ENCODE measurements at places on chromosomes 5 and 9.

- DNase-seq, result no peak
Measured at GRCh38 chr9:115456515-115456914, 338.6 kb upstream of the TNC start.

GRCh38 chr9:108142504-108143201 lies 653.1 kb upstream of the KLF4 start:
- DNase-seq, result no peak

GRCh38 chr9:98460704-98461103 lies 205.3 kb upstream of the TBC1D2 start:
- DNase-seq, result no peak

DNA sequence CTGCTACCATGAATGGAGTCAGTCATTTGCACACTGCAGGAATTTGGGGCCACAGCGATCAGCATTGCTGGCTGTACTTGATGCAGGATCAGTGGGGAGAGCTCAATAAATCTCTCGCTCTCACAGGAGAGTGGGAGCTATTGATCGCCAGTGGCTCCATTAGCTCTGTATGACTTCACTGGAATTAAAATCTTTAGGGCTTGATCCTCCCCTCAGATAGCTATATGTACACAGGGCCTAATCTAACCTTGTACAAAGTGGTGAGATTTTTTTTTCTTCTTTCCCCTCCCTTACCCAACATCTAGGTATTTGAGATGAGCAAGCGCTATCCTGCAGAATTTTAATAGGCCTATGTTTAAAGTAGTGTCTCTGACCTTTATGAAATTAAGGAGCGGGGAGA lies 84.9 kb downstream of the IZUMO3 start:
- no peak for DNase-seq

DNA sequence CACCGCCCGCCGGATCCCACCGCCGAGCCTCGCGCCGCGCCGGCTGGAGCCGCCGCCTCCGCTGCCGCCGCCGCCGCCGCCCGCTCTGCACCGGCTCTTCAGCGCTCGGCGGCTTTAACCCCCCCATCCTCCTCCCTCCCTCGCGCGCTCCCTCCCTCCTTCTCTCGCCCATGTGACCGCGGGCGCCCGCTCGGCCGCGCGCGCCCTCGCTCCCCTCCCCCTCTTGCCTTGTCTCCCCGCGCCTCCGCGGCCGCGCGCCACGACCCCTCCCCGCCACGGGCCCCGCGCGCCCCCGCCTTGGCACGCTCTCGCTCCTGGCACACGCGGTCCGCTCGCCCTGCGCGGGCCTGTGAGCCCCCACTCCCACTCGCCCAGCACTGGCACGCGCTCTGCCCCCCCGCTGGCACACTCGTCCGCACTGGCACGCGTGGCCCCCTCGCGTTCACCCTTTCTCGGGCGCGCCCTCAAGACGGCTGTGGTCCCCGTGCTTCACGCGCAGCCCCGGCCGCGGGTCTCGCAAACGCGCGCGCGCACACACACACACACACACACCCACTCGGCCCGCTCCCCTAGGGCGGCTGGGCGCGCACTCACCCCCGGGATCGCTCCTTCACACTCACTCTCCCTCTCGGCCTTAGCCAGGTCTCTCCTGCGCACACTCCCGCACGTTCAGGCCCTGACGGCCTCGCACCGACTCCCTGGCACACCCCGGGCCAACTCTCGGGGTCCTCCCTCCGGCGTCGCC lies at the start of gene CNTFR:
Gene CNTFR (minus strand): TSS at position 89 of the 745 bp plus-strand sequence. CDS start 20,743 bp downstream, outside the sequence.
- DNase-seq, result no peak

GRCh38 chr5:1511048-1511447 lies 12.7 kb downstream of the LPCAT1 start:
- DNase-seq, result no peak

- DNase-seq, result no peak
Measured at GRCh38 chr5:98333921-98334320, 439.5 kb upstream of the RGMB start.

DNA sequence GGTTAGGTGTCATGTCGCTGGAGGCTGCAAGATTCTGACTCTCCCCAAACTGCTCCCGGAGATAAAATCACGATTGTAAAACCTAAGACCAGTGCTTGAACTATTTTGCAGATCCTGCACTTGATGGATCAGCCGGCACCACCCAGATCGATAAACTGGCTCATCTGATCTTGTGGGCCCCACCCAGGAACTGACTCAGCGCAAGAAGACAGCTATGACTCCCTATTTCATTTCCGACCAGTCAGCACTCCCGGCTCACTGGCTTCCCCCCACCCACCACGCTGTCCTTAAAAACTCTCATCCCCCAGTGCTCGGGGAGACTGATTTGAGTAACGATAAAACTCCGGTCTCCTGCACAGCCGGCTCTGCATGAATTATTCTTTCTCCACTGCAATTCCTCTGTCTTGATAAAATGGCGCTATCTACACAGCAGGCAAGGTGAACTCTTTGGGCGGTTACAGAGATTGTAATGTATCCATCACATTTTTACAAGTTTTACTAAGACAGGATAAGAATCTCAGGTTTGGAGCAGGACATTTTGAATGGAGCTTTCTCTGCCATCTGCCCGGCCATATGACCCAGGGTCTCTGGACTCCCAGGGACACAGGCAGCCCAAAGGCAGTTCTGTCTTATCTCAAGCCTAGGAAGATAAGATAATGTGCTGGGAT lies 10.6 kb upstream of the PPP1R26 start:
- peak; percentile 86 for DNase-seq

DNA sequence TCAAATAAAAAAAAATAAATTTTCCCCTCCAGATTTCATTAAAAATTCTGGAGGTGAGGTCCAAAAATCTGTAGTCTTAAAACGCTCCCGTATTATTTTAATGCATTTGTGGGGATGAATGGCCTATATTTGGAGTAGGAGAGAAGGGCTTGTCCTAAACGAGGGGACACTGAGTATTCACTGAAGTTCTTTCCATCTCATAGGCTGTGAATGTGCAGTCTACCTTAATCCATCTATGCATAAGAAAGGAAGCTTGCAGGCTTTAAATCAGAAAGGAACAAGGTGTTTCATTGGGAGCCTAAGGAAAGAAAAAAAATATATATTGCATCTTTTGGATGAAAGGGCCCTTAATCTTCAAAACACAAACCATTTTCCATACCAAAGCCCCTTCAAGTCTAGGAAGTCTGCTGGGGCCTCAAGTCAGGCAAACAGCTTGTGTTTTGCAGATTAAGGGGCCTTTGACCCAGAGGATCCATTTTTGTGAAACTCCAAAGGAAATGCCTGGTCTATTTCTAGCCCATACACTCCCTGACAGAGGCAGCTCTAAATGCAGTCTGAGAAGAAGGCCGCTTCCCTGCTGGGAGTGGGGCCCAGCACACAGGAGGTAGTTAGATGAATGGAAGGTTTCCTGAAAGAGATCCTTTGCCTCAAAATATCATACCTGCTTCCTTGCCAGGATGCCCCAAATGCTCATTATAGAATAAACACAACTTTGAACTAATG lies 35.6 kb downstream of the BRINP1 start:
- DNase-seq, result no peak

DNA sequence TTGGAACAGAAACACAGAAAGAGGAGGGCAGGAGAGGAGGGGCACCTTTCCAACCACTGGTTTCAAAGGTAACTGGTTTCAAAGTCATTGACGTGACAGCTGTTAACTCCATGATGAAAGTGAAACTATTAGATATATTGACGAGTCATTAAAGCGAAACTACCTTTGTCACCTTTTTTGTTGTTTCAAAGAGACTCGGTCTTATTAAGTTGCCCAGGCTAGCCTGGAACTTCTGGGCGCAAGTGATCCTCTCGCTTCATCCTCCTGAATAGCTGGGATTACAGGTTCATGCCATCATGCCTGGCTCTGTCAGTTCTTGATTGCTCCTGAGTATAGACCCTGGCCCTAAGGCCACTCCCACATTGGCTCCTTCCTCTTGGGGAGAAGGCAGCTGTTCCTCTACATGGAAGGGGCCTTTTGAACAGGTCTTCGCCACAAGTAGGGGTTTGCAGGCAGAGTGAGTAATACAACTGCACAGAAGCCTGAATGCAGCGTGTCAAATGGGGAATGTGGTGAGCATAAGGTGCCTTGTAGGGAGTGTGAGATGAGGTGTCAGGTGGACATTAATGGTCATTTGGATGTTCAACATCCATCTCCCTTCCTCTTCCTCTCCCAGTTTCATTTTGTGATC lies 3.4 kb upstream of the F12 start:
- DNase-seq, result peak; percentile 18

DNA sequence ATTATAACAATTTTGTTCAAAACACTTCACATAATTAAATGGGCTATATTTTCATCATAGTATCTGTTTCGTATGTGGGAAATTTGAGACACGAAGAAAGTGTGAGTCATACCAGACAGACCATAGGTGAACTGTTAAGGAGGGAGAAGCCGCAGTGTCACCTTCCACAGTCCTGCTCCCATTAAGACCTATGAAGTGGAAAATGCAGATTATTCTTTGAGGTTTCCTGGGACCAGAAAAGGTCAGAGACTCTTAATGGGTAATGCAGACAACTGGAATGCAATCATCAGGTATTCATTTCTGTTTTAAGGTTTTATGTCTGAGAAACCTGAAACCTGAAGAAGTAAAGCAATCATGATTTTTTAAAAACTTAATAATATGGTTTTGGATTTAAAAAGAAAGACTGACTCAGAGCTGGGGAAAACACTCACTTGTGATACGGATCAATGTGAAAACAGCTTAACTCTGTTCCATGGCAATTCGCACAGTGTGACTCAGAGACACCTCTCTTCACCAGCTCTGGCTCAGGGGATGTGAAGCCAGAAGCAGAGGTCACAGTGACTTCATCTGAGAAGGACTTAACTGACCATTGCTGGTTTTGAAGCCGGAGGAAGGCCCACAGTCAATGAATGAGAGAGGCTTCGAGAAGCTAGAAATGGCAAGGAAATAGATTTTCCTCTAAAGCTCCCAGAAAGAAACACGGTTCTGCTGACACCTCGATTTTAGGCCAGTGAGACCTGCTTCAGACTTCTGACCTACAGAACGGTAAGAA lies 17.2 kb upstream of the GCNT1 start:
- peak; percentile 81 for DNase-seq

DNA sequence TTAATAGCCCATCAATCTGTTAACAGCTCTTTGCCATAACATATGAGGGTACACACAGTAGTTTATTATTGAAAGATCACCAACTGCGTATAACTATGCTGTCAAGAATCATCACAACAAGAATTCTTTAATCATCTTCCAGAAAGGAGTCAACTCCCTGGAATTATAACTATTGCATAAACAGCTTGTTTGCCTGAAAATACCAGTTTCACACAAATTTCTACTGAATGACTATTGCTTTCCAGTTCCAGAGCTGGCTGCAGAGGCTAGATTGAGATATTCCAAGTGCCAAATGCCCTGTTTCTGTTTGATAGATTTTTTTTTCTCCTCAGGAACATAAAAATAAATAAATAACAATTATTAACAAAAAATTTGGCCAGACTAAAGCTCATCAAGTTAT lies 444.7 kb downstream of the TLE1 start:
- no peak for DNase-seq

- no peak for DNase-seq
Measured at GRCh38 chr9:137273095-137273490, 4.4 kb upstream of the TOR4A start.

GRCh38 chr5:73263001-73263710 lies 90.2 kb downstream of the TMEM174 start:
- no peak for DNase-seq

- DNase-seq, result no peak
Measured at GRCh38 chr5:95237324-95237723, 47.6 kb downstream of the MCTP1 start.

GRCh38 chr5:108924457-108924961 lies 176.8 kb downstream of the FER start:
- DNase-seq, result no peak

DNA sequence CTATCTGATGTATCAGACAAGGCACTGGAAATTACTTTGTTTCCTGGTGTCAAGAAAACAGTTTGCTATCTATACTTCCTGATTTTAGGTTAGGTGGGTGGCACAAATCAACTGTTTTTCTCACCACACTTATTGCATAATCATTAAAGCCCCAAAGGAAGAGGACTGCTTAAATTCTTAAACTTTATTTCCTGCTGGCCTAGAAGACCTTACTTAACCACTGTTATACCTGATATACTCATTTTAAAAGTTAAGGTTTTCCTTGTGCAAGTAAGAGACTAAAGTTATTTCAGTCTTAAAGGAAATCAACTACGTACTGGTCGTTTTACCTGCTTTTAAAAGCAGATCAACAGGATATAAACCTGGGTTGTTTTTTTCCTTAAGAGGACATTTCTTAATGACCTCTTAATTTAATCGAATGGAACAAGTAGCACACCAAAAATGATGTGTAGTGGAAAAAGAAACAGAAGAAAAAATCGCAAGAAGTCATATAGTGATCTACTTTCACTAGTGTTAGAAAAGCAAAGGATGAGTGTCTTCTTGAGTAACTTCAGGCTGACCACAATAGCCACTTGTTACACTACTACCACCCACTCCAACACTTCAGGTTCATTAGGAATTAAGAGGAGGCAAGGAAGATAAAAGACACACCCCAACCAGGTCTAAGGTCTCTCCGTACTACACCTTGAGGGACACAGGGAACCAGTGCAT lies 974 bp downstream of the CLINT1 start:
- peak; percentile 63 for DNase-seq

DNA sequence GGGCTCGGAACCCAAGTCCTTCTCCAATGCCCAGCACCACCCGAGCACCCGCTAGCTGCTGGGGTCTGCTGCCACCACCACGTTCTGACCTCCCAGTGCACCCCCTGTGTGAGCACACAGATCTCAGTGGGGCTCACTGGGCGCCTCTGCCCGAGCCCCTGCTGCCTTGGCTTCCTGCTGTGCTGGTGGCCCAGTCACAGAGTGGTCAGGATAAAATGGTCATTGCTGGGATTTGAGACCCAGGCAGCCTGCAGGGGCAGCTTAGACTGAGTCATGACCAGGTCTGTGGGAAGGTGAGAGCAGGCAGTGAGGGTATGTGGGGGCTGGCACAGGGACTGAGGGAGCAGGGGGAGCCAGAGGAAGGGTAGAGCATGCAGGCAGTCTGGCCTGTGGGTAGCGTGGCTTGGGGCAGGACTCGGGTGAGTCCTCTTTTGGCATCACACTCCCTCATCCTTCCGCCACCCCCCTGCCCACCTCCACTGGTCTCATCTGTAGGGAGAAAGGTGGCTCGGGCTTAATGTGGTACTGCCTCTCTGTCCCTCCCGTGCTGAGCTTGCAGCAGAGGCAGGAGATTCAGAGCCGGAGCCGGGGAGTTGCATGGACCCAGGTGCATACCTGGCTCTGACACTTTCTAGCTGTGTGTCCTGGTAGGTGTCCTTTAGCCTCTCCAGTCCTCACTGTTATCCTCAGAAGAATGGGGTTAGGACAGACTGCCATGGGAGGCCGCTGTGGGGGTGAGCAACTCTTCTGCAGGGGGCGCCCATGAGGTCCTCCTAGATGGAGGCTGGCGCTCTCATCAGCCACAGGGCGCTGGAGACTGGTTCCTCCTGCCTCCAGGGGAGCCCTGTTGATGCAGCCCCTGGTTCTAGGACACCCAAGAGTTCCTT lies 32.1 kb downstream of the USP20 start:
- DNase-seq, result no peak

- DNase-seq, result peak; percentile 27
Measured at GRCh38 chr5:55141945-55142690, 17.9 kb upstream of the GPX8 start.

Data from activated CD4-positive, alpha-beta T cell treated with anti-CD3 and anti-CD28 coated beads, Interleukin-2, Interleukin-4, amounts not matched to agents 100 ng/mL and 50 ng/mL, durations not matched to agents 16 hours and 8 hours (primary cell).